NCI-H187 treated with DMSO at 0.1 percent for 48 hours (cell line): ENCODE measurements at places on chromosomes 2 and 18.

- no peak for DNase-seq
These were observed 914.8 kb downstream of the DCDC2C start for GRCh38 chr2:4618141-4618540.

DNA sequence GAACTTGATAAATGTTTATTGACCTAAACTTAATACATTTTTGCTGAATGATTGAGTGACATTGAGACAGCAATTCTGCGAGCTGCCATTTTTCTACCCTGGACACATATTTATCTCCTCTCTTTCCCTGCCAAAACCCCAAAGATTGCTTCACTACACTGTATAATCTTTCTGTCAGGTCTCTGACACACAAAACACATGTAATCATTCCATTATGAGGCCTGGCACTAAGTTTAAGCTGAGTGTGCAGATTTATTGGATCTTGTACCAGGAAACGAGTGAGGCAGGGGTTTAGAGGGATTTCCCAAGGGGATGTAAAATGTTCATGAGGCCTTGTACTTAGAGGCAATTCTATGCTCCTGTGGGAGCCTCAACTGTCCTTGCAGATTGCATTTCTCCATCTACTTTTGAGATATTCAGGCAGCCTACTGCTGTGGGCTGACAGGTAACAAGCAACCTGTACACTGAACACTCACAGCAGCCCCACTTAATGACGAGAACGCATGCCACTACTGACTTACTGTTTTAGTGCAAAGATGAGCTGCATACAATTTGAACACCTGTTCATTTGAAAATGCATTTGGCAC is 13.7 kb upstream of the OSR1 start:
- no peak for DNase-seq

DNA sequence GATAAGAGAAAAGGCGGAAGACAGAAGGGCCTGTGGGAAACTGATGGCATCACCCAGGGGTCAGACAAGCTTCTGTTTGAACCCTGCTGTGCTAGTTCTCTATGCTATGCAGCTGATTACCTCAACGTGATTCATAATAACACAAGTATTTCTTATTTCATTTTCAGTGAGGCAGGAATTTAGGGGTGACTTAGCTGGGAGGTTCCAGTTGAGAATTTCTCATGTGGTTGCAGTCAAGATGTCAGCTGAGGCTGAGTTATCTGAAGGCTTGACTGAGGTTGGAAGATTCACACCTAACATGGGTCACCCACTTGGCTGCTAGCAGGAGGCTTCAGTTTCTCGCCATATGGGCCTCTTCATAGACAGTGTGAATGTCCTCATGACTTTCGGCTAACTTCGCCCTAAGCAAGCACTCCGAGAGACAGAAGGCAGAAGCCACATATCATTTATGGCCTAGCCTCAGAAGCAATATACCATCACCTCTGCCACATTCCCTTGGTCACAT is 34.0 kb upstream of the TMEM131 start:
- no peak for DNase-seq

DNA sequence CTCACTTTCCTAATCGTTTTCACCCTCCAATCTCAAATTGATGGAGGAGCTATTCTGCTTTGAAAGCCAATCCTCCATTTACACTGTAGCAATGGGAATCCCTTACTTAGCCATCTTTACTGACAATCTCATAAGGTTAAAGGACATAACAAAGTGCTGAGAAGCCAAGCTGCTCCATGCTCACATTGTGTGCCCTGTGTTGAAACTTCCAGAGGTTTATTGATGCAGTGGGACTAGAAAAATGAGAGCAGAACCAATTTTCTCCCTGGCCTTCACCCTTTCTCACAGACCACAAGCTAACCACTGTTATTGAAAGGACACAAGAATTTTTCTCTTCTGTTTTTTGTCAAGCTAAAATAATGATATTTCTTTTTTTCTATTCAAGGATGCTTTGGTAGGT is 63.8 kb downstream of the CSRNP3 start:
- DNase-seq = no peak

GRCh38 chr2:233252227-233252626 is 754 bp downstream of the ATG16L1 start:
- DNase-seq = no peak

- DNase-seq = no peak
These were observed 1864.8 kb upstream of the LRRTM1 start for GRCh38 chr2:82169379-82169778.

GRCh38 chr2:209821806-209822205 is 50.2 kb downstream of the UNC80 start:
- no peak for DNase-seq

DNA sequence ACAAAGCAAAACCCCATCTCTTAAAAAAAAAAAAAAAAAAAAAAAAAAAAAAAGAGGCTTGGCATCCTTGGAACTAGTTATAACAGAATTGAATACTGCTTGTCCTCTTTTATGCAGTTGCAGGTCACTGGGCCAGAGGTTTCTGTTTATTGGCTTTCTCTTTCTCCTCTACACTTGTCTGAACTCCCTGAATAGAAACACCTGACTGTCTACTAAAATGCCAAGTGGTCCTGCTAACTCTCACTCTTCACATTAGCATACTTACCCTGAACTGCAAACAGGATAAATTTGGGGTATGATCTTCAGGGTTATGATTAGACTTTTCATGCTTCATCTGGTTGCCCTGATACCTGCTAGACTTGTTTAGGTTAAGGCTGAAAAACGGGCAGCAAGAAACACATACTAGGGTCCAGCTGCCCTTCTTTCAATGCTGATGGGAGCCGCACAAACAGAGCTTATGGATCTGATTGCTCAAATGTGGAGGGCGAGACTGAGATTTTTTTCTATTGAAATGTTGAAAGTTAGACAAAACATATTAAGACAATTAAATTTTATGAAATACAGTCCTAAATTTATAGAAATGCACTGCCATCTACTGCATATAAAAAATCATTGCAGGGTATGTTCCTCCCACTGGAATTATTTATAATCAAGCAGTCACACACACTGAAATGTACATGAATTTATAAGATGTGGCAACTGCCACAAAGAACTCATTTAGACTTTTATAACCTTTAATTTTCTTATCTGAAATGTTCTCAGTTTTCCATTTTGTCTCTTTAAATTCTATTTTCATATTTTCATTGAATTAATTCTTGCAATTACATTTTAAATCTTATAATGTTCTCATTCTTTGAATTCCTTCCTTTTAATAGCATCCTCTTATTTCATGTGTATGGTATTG is 40.8 kb downstream of the GTF3C3 start:
- DNase-seq = no peak

- no peak for DNase-seq
These were observed 902 bp downstream of the MCFD2 start for GRCh38 chr2:46914578-46915230.

- no peak for DNase-seq
These were observed 42.4 kb upstream of the GRHL1 start for GRCh38 chr2:9909106-9909505.

DNA sequence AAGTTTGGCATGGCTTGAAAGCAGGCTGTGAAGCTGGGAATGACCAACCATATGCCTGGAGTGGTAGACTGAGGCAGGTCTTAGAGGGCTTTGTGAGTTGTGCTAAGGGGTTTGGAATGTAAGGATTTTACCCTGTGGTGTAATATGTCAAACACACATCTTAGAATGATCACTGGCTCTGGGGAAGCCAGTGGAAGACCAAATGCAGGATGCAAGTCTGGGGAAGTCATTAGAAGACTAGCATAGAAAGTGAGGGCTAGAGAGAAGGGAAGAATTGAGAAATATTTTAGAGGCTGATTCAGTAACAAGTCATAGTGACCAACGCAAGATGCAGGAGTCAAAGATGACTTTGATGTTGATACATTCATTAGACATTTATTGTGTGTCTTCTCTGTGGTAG is 3.5 kb upstream of the FHOD3 start:
- DNase-seq = no peak

- DNase-seq = no peak
These were observed 9.4 kb upstream of the MOB1A start for GRCh38 chr2:74188018-74188601.
